ENCODE measurements at places on chromosomes 4 and X.

GRCh38 chrX:109441266-109441665 is 40.6 kb downstream of the GUCY2F start:
- no peak for DNase-seq

DNA sequence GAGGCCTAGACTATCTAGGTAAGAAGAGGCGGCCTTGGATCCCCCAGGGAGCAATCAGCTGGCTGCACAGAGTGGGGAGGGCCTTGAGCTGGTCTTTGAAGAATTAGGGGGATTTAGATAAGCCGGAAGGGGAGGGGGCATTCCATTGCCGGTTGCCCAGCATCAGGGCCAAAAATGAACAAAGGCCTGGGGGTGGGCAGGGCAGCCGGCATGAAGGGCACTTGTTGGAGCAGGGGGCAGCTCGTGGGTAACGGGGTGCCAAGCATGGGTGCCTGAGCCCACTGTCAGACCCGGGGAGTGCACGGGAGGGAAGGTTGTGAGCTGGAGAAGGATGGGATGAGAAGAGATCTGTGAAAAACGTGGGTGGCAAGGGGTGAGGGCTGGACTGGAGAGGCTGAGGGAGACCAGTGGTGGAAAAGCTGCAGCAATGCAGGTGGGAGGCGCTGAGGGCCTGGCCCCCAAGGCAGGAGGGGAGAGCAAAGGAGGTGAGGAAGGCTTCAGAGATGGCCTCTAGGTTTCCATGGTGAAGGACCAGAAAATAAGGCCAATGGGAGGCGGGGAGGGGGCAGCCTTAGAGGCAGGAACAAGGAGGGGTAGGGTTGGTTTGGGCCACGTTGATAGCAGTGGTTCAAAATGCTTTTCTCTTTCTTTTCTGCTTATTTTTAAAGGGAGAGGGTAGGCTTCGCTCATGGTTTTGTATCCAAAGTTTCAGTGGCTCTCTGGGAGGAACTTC is 8.6 kb downstream of the KLF3 start:
- DNase-seq = no peak

DNA sequence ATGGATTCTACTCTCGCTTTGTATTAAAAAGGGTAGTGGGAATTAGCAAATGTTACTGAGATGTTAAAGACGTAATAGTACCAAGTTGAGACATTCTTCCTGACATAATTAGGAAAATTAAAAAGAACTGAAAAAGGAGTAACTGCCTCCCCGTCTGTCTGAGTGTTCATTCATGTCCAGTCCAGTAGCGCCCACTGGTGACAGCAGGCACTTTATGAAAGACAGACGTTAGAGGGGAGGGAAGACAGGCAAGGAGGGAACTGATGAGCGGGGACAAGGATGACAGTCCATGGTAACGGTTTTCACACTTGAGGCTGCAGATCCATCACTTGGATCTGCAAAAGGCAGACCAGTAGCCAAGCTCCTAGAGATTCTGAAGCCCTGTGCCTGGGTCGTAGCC is 326.7 kb downstream of the STK32B start:
- no peak for DNase-seq

- DNase-seq = no peak
These were observed 31.5 kb upstream of the HTRA3 start for GRCh38 chr4:8238036-8238511.

All from activated naive CD8-positive, alpha-beta T cell treated with anti-CD3 and anti-CD28 coated beads, Interleukin-2, amount 50 U/mL, for 24 hours (primary cell).